WTC11 (cell line): ENCODE measurements at places on chromosomes 7 and 10.

- DNase-seq: peak; percentile 62
Observed at GRCh38 chr7:87876869-87877234, 559 bp downstream of the DBF4 start.

DNA sequence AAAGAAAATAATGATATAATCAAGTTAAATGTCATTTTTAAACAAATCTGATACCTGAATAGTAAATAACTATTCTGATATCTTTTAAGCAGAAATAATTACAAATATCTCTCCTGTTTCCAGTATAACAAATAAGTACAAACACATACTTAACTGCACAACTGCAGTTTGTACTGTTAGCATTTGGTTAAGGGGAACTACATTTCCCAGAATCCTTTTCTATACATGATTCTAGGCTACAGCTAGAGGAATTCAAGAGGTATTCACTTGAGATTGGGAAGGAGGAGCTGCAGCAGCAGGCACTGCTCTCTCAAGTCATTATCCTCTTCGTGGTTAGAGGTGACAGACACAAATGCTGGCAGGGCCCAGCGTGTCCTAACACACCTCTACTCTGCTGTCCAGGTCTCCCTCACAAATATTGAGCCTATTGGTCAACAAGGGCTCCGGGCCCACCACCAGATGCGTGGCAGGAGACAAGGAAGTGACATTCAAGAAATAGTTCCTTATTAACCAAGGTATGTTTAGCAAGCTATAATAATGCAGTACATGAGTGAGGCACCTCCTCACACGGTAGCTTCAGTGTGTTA lies 255.1 kb upstream of the MKLN1 start:
- peak; percentile 28 for DNase-seq

DNA sequence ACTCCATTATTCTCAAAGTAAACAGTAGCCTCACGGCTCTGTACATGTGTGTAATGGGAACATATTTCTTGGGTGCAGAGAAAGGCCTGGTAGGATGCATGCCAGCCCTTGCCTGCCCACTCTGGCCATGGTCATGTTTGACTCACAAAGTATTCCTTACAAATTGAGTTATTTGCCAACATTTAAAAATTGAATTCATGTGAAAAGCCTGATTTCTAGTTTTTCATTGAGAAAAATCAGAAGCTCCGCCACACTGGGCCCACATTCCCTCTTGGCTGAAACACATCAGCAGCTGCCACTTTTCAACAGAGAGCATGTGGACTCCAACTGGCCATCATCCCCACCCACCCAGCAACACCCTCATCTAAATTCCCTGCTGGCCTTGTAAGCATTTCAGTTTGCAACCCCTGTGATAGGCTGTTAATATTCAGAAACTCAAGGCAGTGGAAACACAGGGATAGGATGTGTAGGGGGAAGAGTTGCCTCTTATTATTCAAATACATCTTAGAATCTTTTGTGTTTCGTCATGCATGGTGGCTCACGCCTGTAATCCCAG lies 40.9 kb downstream of the CDH23 start:
- DNase-seq: no peak

GRCh38 chr10:77165445-77166208 lies 472.0 kb downstream of the KCNMA1 start:
- DNase-seq: peak; percentile 59

DNA sequence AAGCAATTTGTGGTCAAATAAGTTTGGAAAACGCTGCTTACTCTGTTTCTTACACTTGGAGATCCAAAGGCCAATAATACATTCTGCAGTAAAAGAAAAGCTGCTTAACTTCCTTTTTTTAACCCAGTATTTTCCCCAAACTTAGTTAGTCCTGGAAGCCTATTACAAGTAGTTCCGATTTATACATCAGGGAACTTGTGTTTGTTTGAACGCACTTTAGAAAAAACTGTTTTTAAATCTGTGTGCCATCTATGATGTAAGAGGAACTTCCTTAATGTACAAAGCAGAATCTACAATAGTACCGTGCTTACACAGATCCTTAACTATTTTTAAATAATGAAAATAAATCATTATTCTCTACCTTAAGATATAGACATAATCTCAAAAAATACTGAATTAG lies 23.0 kb downstream of the SFR1 start:
- no peak for DNase-seq

- DNase-seq: no peak
Observed at GRCh38 chr10:70355051-70356021, 27.1 kb downstream of the LRRC20 start.

DNA sequence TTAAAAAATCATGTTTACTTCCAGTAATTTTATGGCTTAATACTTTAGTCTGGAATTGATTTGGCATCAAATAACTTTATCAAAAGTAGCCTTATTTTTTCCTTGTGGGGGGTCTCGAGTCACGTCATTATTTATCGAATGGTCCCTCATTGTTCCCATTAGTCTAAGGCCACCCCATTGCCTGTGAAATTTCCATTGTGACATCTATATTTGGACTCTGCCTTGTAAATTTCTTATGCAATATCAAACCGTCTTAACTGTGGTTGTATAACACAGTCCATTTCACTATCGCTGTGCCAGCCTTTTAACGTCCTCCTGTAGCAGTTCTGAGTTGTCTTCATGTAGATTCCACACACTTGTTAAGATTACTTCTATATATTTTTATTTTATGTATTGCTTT lies 103.9 kb upstream of the RET start:
- DNase-seq: no peak

- peak; percentile 53 for DNase-seq
Observed at GRCh38 chr7:152464312-152465118, 28.7 kb upstream of the KMT2C start.

GRCh38 chr7:7247658-7248057 lies 65.3 kb downstream of the C1GALT1 start:
- no peak for DNase-seq

GRCh38 chr7:133784486-133785001 lies 342.6 kb upstream of the LRGUK start:
- DNase-seq: no peak

- no peak for DNase-seq
Observed at GRCh38 chr7:80263333-80263732, 128.7 kb downstream of the GNAI1 start.

GRCh38 chr7:96321658-96322372 lies at the start of gene SLC25A13:
SLC25A13 (minus strand) TSS chr7:96322098; CDS start chr7:96321956, 142 bp downstream.
- peak; percentile 88 for DNase-seq

DNA sequence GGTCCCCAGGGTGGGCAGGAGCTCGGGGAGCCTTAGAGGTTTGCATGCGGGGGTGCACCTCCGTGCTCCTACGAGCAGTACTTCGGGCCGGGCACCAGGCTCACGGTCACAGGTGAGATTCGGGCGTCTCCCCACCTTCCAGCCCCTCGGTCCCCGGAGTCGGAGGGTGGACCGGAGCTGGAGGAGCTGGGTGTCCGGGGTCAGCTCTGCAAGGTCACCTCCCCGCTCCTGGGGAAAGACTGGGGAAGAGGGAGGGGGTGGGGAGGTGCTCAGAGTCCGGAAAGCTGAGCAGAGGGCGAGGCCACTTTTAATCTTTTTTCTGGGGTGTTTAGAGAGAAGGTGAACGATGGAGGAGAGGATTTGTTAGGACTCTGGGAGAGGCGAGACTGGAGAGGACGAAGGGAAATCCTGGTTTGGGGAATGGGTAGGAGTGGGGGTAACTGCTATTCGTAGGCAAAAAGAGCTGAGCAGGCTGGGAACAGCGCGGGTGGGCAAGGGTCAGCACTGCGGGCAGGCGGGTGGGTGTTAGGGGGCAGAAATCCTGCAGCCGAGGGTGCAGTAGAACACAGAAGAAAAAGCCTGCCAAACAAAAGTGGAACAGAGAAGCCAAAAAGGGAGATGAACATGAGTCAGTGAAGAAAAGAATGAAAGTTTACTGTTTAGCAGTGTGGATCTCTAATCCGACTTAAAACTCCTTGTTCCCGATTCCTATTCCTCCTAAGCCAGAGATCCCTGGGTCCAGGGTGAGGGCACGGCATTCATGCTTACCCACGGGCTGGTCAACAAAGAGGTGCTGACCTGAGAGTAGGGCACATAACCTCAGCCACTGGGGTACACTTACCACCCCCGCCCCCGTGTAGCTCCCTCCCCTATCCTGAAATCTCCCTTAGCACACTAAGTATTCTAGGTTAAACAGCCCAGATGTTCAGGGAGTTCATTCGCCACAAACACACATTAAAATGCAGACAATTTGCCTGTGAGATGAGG lies 26.9 kb downstream of the PRSS2 start:
- DNase-seq: no peak

- no peak for DNase-seq
Observed at GRCh38 chr10:130138479-130138866, 2.3 kb downstream of the GLRX3 start.

- DNase-seq: peak; percentile 5
Observed at GRCh38 chr10:86965986-86966654, 2.2 kb upstream of the ADIRF start.

DNA sequence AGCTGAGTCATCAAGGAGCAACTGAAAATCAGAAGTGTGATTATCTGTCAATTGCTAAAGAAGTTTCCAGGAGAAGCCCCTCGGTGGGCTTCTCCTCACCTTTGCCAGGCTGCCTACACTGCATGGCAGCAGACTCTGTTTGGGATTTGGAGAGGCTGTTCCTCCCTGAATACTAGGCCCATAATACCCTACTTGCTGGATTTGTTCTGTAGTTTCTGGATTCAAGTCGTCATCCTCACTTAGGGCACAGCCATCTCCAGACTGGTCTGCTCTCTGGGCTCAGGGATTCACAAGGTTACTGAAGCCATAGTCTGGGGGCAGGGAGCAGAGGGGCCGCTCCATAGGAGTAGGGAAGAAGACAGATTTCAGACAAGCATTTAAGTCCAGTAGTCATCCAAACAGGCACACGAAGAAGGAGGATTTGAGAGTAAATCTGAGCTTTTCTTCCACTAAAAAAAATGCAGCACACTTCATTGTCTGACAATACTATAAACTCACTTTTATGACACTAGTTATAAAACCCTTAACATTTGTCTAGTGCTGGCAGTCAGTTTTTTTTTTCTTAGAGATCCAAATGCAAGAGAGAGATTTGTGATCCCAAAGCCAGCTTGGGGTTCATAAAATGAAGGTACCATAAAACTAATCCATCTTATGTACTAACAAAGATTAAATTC lies 723.3 kb downstream of the GRID1 start:
- no peak for DNase-seq

GRCh38 chr10:15824498-15824897 lies 35.8 kb downstream of the MINDY3 start:
- DNase-seq: no peak

DNA sequence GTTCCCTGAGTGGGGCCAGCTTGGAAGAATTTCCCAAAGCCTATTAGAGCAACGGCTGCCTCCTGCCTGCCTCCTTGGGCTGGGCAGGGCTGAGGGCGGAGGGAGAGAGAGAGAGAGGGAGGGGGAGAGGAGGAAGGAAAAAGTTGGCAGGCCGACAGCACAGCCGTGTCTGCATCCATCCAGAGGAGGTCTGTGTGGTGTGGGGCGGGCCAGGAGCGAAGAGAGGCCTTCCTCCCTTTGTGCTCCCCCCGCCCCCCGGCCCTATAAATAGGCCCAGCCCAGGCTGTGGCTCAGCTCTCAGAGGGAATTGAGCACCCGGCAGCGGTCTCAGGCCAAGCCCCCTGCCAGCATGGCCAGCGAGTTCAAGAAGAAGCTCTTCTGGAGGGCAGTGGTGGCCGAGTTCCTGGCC lies at the start of gene AQP1:
TSS of gene AQP1 (plus strand) at position 293 of the 409 bp plus-strand sequence. CDS start at position 350, 57 bp downstream.
- DNase-seq: no peak

DNA sequence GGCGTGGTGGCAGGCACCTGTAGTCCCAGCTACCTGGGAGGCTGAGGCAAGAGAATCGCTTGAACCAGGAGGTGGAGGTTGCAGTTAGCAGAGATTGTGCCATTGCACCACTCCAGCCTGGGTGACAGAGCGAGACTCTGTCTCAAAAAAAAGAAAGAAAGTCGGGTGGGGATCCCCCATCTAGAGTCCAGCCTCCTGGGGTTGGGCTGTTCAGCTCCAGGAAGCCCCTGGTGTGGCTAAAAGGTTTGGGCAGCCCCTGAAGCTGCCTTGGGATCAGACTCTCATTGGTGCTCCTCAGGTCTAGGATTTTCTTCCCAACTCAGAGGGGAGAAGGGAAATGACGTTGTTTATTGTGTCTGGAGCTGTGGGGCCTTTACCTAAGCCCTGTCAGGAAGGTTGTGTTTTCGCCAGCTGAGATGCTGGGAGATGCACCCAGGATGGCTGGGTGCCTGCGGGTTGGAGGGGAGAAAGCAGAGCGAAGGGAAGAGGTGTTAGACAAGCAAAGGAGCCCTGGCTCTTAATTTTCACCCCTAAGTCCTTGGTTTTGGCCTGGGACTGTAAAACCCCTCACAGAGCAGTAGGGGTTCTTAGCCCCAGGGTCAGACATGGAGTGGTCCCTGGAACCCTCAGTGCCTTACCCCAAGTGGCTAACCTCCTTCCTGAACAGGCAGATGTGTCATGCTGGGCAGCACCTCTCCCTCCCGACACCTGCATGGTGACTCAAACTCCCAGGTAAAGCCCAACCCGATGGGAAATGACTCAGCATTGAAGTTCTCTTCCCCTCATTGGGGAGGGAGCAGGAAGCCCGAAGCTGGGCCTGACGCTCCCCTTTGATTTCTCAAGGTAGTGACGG lies 21.1 kb downstream of the PLAU start:
- peak; percentile 38 for DNase-seq

DNA sequence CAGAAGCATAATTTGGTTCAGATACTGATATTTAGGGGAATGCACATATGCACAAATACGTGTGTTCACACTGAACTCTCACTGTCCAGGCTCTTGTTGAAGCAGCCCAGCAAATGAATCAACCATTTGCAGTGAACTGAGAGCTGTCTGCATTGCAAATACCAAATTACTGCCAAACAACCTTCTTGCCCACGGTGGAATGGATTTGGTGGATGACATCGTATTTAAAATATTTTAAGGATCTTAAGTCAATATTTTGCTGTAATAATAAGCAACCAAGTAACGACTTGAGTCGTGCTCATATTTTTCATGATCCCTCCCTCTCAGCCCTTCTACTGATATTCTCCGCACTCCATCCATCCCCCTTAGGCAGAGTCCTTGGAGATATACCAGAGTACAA lies 107.9 kb upstream of the FEZF1 start:
- no peak for DNase-seq

DNA sequence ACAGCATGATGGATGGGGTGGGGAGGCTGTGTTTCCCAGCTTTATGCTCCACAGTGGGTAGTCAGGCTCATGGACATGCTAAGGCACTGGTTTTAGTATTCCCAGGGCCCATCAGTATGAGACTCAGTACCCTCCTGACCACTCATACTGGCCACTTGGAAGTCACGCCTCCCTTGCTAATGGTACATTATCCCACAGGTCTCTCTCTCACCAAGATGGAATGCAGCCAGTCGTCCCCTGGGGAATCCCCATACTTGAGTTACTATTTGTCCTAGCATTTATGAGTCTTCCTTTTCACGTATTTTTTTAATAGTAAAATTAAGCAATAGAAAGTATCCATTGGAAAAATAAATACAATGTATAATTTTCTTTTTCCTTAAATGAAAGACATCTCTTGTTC lies 80.6 kb upstream of the TBX20 start:
- no peak for DNase-seq

GRCh38 chr7:73668886-73669230 lies 1.2 kb downstream of the VPS37D start:
- DNase-seq: no peak

GRCh38 chr10:96863922-96864543 lies 31.9 kb downstream of the LCOR start:
- DNase-seq: no peak
